ENCODE measurements at places on chromosomes 7 and 10.

- no peak for DNase-seq
These were observed 15.1 kb downstream of the PRSS2 start for GRCh38 chr7:142785841-142786250.

DNA sequence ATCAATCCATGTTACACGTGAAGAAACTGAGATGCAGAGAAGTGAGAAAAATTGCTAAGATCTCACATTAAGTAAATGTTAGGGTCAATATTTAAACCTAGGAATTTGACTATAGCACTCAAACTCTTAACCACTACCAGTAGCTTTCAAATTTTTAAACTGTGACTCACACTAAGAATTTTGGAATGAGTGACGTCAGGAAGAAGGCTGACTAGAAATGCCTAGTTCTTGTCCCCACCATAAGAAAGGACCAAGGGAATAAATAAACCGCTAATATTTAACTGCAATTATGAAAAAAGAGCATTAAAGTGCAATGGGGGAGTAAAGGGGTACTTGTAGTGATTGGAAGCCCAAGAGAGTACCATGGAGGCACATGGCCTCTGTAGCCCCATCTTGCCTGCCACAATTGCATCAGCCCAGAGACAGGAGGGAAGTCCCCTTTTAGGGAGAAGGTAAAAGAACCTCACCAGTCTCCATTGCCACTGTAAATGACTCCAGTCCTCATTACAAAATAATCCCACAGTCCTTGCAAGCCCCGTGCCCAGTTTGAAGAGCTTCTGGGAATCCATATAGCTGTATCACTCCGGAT lies 3.5 kb upstream of the AKR1B1 start:
- DNase-seq = no peak

- DNase-seq = no peak
These were observed 115.7 kb downstream of the PARP12 start for GRCh38 chr7:139947021-139947420.

DNA sequence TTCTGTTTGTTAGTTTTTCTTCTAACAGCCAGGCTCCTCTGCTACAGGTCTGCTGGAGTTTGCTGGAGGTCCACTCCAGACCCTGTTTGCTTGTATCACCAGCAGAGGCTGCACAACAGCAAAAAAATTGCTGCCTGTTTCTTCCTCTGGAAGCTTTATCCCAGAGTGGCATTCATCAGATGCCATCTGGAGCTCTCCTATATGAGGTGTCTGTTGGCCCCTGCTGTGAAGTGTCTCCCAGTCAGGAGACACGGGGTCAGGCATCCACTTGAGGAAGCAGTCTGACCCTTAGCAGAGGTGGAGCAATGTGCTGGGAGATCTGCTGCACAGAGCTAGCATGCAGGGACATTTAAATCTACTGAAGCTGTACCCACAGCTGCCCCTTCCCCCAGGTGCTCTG lies 26.7 kb upstream of the CROT start:
- no peak for DNase-seq

- DNase-seq = no peak
These were observed 33.4 kb upstream of the NRBF2 start for GRCh38 chr10:63099734-63100133.

- DNase-seq = no peak
These were observed 59.1 kb upstream of the COL1A2 start for GRCh38 chr7:94335586-94335985.

DNA sequence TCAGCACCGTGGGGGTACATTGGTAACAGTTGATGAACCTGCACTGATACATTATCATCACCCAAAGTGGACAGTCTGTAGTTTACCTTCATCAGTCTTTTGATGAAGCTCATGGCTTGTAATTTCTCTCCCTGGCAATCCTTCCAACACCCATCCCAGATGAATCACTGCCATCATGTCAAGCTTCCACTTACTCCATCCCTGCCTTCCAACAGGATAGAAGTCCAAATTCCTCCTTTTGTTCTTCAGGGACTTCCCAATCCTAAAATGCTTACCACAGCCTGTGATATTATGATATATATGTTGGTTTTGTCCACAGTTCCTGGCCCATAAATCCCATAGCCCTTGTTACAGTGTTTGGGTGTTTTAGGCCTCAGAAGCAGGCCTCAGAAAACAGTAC lies 16.1 kb downstream of the SNX10 start:
- no peak for DNase-seq

GRCh38 chr7:157125376-157126223 lies 13.1 kb upstream of the UBE3C start:
- DNase-seq = no peak

DNA sequence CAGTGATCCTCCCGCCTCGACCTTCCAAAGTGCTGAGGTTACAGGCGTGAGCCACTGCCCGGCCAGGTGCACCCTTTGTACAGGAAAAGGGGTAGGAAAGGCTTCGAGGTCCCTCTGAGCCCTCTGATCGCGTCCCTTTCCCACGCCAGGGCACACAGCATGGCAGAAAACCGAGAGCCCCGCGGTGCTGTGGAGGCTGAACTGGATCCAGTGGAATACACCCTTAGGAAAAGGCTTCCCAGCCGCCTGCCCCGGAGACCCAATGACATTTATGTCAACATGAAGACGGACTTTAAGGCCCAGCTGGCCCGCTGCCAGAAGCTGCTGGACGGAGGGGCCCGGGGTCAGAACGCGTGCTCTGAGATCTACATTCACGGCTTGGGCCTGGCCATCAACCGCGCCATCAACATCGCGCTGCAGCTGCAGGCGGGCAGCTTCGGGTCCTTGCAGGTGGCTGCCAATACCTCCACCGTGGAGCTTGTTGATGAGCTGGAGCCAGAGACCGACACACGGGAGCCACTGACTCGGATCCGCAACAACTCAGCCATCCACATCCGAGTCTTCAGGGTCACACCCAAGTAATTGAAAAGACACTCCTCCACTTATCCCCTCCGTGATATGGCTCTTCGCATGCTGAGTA lies 871 bp downstream of the POP7 start:
- no peak for DNase-seq

DNA sequence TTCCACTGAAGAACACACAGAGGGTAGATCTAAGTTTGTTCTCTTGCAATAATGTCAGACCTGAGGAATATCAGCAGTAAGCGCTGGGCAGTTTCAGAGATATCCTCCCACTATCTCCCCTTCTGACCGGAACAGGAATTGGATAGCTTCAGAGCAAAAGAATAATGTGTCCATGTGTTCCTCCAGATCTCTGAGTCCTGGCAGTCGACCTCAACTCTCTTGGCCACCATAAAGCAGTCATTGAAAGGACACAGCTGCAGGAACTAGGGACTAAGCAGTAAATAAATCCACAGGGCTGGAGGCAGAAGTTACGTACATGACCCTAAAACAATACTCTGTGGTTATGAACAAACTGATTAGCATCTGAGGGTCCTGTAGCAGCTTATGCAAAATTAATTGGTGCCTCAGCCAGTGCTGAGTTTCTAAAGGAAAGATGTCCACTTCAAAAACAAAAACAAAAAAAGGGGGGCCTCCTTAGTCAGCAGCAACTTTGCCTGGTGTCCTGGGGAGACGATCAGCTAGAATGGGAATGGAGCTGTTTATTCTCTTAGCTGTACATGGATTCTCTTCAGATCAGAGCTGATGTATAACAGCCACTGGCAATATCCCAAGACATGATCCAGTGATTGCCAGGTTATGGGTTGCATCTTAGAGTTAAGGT lies 6.4 kb upstream of the PRTFDC1 start:
- DNase-seq = no peak

- DNase-seq = no peak
These were observed 112.5 kb downstream of the C10orf105 start for GRCh38 chr10:71607082-71607443.

GRCh38 chr10:97075961-97076525 lies 109.7 kb downstream of the SLIT1 start:
- DNase-seq = no peak

DNA sequence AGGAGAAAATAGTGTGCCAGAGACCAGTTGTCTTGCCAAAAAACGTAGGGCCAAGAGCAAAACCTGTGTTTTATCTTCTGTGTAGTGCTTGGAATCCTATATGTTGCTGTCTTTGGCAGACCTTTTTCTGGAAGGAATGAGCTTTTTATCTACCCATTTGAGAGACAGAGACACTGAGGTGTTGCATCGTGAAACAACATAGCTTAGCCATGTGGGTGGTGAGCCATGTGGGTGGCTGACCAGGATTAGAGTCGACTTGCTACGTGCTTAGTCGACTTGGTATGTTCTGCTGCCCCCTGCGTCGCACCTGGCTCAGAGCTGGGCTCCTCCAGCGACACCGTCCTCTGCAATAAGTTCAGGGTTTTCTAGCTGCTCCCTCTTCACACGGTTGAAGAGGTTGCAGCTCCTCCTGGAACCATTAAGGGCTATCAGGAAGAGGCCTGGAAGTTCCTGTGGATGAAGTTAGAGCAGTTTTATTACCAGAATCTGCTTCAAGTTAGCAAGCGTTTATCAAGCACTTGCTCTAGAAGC lies 175.8 kb downstream of the SH2D4B start:
- no peak for DNase-seq

All from NCI-H1105 (cell line).